ENCODE measurements at places on chromosomes 2 and 18. TPM values are rescaled to one million over a fixed set of nuclear protein-coding genes. Genes with fewer than 3 reads are reported as not detected.

- no peaks in the 10 kb centered on the region for H3K4me1 ChIP-seq
- H3K4me3 ChIP-seq = no peak overlapping the region
- H3K36me3 ChIP-seq = no peaks in the 10 kb centered on the region
- H3K27me3 ChIP-seq = peaks cover 58% of the 10 kb centered on the region
Observed at GRCh38 chr2:168907940-168908662, 7.0 kb downstream of the G6PC2 start.

The CFC1 gene
- not detected for total RNA-seq

GRCh38 chr2:141271346-141271745 is 859.5 kb downstream of the LRP1B start:
- H3K4me1 ChIP-seq = no peaks in the 10 kb centered on the region
- no peak overlapping the region for H3K4me3 ChIP-seq
- H3K36me3 ChIP-seq = no peaks in the 10 kb centered on the region
- DNase-seq = no peak
- no peak overlapping the region for H3K27ac ChIP-seq

- H3K27ac ChIP-seq = no peak overlapping the region
- H3K36me3 ChIP-seq = no peaks in the 10 kb centered on the region
- H3K27me3 ChIP-seq = peaks cover 8% of the 10 kb centered on the region
- DNase-seq = no peak
- H3K4me3 ChIP-seq = no peak overlapping the region
- H3K4me1 ChIP-seq = no peaks in the 10 kb centered on the region
Observed at GRCh38 chr2:41947701-41948396, 100.0 kb upstream of the PKDCC start.

- H3K4me3 ChIP-seq = no peak overlapping the region
- peaks cover 9% of the 10 kb centered on the region for H3K27me3 ChIP-seq
- H3K27ac ChIP-seq = no peak overlapping the region
- H3K36me3 ChIP-seq = no peaks in the 10 kb centered on the region
- DNase-seq = no peak
Observed at GRCh38 chr2:109489296-109489695, 124.5 kb downstream of the SEPTIN10 start.

GRCh38 chr2:234211797-234212196 is 161.3 kb downstream of the SPP2 start:
- H3K4me1 ChIP-seq = peaks cover 7% of the 10 kb centered on the region
- no peak overlapping the region for H3K27ac ChIP-seq
- peaks cover 2% of the 10 kb centered on the region for H3K27me3 ChIP-seq

DNA sequence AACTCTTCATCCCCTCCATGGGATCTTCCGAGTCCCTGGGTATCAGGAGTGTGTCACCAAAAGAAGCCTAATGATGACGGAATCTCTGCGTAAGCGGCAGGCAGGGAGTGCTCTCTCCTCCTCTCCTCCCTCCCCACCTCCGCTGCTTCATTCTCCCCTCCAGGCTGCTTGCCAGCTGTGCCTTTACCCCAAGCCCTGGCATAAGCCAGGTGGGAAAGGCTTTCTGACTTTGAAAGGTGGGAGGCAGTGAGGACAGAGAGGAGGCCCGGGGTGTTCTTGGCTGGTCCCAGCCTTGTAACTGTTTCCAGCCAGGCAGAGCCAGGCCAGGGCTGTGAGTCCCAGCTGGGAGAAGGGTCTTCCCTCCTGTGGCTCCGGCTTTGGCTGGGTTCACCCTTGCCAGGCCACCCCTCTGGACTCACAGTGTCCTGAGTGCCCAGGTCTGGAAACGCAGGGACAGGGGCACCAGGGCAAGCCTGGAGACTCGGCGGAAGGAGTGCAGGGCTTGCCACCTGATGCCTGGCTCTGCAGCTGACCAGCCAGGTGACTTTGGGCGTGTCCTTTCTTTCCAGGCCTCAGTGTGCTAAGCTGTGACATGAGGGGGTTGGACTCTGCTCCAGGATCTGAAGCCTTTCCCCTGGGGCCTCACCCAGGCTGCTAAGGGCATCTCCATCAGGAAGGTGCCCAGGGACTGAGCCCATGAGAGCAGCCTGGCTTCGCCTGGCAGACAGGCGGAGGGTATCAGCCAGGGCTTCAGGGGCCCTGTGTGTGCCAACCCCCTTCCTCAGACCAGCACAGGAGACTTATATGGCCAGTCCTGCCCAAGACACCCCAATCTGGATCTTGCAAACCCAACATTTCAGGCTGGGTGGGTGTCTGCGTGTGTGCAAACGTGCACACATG is 32.7 kb upstream of the HPCAL1 start:
- H3K4me1 ChIP-seq = peaks cover 3% of the 10 kb centered on the region
- H3K27me3 ChIP-seq = no peaks in the 10 kb centered on the region
- no peak overlapping the region for H3K27ac ChIP-seq
